ENCODE measurements at places on chromosomes 7 and 10.

GRCh38 chr10:5105626-5106025 lies 11.4 kb downstream of the AKR1C3 start:
- no peak for DNase-seq

DNA sequence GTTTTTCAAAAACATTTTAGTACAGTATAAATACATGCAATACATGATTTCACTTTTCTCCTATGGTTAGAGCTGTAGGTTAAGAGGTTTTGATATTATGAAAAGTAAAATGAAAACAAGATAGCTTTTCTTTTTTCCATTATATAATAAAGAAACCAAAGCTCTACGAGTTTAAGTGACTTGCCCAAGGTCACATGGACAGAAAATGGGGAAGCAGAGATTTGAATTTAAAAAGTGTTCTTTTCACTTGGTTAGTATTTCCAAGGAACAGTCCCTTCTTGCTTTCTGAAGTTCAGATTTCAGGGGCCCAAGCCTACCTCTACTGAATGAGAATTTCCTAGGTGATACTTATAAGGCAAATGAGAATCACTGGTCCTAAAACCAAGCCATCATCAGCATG lies 13.2 kb upstream of the MAP3K8 start:
- DNase-seq = no peak

DNA sequence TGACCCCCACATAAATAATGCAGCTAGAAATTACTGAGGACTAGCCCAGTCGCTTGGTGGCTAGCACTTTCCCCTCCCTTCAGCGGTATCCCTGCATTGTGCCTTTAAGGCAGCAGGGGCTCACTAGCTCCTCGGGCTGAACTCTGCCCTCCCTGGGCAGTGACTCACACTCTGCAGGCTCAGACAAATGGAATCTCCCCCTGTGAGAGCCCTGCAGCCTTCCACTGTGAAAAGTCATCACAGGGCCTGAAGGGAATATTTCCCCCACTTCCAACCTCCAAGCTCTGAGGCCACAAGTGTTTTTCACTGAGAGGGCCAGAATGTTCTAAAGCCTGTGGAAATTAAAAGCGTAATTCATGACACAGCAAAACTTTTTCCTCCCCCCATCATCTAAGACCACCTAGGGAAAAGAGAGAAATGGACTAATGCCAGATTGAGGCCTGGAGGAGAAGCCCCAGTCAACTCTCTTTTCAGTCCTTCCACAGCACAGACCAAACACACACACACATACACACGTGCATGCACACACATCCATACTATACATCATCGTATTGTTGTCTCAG lies 93.6 kb upstream of the COL1A2 start:
- DNase-seq = peak; percentile 53

GRCh38 chr10:49484486-49485235 lies 54.3 kb downstream of the ERCC6 start:
- DNase-seq = no peak

- no peak for DNase-seq
Observed at GRCh38 chr10:132355297-132355696, 23.3 kb downstream of the LRRC27 start.

DNA sequence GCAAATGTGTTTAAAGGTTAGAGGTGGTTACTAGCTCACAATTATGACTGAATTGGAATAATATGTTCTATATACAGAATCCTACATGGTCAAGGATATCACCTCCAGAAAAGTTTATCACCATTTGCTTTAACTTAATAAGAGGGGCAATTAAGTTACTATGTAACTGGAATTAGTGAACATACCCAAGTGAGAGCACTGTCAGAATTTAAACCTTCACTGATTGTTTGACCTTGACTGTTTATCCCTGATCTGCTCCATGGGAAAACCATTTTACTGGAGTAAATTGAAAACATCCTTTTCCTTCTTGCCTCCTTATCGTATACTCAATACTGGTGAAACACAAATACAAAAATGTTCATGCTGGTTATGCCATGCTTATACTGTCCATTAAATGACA lies 107.4 kb downstream of the SEMA3D start:
- DNase-seq = no peak

DNA sequence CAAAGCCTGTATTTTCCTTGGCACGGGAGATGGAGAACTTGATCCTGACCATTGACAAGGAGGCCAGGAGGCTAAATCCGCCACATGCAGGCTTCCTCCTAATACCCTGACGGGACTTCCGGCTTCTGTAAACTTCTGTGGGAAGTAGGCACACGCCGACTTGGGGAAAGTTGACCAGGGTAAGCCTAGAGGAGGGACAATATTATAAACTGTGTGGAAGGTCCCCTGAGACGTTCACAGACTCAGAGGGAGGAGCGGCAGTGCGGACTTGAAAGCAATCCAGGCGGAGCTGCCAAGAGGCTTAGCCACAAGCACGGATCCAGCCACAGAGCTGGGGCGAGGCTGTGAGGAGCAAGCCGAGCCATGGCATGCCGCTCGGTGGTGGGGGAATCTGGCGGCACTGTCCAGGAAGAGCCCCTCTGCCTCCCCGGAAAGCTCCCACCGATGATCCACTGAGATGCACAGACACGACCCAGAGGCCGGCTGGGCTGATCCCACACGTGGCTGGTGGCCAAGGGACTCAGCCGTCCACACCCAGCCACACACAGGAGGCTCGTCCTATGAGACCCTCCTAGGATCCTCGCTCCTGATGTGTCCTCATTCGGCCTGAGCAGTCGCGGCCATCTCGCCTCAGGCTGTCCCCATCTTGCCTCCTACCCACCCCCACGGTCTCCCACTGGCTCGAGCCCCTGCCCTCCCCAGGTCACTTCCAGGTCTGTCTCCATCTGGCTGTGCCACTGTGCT lies 40.0 kb upstream of the INSIG1 start:
- DNase-seq = no peak

DNA sequence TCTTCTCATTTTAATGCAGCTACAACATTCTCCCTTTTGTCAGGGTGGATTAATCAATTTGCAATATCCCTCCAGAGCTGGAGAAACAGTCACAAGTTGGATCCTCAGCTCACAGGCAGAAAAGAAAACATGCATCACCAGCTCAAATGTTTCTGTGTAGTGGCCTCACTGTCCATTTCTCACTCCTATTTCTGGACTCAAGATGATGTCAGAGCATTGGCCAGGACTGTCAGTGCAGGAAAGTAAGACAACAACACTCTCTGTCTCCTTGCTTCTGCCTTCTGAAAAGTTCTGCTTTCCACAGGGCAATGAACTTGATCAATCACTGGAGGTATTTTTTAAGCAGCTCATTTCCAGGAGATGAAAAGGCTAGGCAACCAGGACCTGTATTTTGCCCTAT lies 8.2 kb upstream of the SVIL start:
- no peak for DNase-seq

DNA sequence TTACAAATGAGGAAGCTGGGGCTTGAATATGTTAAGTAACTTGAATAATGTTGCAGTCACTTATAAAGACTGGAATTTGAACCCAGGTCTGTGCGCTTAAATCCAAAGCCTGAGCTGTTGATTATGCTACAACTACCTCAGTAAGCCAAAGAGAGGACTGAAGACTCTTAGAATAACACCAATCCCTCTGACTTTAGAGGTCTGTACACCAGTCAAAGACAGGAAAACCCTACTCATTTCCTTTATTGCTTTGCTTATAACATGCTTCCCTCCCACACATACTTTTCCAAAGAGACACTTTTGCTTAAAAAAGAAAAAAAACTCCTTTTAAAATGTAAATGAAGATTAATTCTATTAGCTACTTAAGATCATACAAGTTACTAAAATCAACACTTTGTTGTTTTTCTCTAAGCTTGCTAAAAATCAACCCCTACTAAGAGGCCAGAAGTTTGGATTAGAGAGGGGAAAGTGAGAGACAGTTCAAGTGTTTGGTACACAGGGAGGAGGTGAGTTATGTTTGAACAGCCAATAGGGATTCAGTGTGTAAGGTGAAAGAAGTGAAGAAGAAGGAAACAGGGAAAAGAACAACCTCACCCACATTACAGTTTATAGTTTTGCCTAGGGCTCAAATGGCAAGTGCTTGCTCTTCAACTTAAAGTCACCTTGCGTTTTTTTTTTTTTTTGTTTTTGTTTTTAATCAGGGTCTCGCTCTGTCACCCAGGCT lies 74.8 kb downstream of the MDH2 start:
- no peak for DNase-seq

GRCh38 chr10:115856580-115856979 lies 416.4 kb downstream of the GFRA1 start:
- DNase-seq = no peak
